Gastrocnemius medialis (tissue), 4 donors: ENCODE measurements at places on chromosomes 4 and X.

GRCh38 chr4:151304755-151305154 lies 20.6 kb downstream of the SH3D19 start:
- no peak for DNase-seq

GRCh38 chr4:186472948-186473347 lies 82.4 kb downstream of the MTNR1A start:
- DNase-seq, result no peak

GRCh38 chr4:67204441-67204840 lies 340.9 kb downstream of the CENPC start:
- no peak for DNase-seq

- no peak for DNase-seq
These were observed 7.2 kb upstream of the MAGIX start for GRCh38 chrX:49155243-49155899.

DNA sequence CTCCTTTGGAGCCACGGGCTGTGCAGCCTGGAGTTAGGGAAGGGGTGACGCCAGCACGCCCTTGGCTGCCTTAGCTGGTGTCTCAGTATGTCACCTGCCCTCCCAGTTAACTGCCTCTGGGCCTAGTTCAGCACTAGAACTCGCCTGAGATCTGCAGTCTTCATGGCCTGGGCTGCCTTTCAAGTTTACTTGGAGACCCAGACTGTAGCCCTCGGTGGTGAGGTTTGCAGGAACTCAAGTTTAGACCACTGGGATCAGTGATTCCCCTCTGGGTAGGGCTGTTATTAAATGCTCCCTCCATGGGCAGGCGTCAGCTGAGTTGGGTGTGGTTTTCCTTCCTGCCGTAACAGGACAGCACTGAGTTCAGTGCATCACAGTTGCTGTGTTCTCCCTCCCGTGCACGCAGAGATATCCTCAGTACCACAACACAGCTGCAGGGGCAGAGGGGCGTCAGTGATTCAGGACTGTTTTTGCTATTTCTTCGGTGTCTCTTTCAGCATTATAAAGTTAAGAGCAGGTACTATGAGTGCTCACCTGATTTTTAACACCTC lies 30.5 kb downstream of the PLAC8 start:
- no peak for DNase-seq

GRCh38 chr4:80099671-80100070 lies 26.6 kb upstream of the ANTXR2 start:
- DNase-seq, result no peak

- DNase-seq, result no peak
These were observed 7.0 kb upstream of the SLC7A11 start for GRCh38 chr4:138249132-138249531.

DNA sequence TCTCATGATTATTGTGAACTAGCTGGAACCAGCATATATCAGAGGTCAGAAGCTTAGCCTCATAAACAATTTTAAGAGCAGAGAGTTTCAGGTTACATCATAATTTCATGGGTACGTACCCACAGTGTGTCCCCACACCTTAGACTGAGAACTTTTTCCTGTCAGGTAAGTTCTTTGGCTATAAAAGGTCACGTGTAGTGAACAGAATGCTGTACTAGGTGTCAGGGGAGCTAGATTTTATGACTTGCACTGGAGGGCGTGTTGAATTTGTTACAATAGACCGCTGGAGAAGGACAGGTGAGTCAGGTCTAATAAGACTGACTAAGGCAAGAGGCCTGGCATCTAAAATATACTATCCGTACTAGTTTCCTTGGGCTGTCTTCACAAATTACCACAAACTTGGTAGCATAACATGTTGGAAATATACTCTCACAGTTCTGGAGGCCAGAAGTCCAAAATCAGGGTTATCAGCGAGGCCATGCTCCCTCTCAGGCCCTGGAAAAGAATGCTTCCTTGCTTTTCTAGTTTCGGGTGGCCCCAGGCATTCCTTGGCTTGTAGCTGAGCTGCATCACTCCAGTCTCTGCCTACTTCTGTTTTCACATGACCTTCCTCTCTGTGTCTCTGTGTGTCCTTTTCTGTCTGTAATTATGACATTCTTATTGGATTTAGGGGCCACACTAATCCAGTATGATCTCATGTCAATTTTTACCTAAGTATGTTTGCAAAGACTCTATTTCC lies 512.0 kb upstream of the NR3C2 start:
- DNase-seq, result no peak
